Kidney capillary endothelial cell (primary cell): ENCODE measurements at places on chromosomes 2 and 18.

DNA sequence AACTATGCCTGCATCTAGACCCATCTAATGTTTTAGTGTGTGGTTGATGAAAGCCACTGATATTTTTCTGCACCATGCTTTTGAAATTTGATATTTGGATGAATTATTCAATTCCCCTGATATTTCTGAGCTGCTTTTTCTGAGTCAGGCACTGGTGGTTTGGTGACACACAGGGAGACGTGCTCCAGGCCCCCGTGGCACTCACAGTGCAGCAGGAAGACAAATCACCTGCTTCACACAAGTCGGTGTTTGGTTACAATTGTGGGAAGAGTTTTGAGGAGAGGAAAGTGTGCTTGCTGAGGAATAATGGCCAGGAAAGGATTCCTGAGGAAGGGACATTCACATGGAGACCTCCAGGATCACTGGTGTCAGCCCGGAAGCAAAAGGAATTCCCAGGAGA lies 179.7 kb downstream of the ACKR3 start:
- no peak for DNase-seq

DNA sequence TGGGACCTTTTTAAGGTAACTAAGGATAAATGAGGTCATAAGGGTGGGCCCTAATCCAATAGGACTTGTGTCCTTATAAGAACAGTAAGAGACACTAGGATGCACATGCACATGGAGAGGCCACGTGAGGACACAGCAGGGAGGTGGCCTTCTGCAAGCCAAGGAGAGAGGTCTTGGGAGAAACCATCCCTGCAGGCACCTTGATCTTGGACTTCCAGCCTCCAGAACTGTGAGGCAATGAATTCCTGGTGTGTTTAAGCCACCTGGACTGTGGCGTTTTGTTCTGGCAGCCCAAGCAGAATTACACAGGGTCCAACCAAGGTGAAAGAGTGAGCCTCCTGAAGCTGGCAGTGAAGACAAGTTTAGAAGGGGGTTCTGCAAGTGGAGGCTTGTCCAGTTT lies 89.6 kb upstream of the IL1R2 start:
- no peak for DNase-seq

DNA sequence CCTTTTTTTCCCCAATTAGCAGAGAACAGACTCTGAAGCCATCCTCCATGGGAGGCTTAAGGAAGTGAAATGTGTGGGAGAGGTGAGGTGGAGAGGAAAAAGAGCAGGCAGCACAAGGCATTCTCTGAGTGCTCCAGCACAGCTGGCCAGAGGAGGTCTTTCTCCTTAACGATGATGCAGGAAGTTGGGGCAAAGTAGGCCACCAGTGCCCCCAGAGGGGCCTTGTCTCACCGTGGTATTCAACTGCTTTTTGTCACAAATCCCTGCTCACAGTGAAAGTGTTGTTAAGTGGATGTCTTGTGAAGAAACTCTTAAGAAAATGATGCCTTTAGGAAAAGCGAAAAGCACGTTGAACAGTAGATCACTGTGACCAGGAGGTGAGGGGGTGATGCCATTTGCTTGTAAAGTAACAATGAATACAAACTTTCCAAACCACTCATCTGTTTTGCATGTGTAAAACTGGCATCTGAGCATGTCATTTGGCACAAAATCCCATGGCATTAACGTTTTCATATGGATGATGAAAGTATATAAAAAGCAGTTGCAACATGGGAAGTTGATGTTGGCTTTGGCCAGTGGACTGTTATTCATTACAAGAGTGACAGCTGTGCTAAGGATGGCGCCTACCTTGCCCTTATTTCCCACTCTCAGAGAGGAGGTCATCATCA lies 49.2 kb upstream of the CDC42EP3 start:
- DNase-seq: no peak

GRCh38 chr2:203740871-203741281 lies 34.4 kb downstream of the CD28 start:
- no peak for DNase-seq

DNA sequence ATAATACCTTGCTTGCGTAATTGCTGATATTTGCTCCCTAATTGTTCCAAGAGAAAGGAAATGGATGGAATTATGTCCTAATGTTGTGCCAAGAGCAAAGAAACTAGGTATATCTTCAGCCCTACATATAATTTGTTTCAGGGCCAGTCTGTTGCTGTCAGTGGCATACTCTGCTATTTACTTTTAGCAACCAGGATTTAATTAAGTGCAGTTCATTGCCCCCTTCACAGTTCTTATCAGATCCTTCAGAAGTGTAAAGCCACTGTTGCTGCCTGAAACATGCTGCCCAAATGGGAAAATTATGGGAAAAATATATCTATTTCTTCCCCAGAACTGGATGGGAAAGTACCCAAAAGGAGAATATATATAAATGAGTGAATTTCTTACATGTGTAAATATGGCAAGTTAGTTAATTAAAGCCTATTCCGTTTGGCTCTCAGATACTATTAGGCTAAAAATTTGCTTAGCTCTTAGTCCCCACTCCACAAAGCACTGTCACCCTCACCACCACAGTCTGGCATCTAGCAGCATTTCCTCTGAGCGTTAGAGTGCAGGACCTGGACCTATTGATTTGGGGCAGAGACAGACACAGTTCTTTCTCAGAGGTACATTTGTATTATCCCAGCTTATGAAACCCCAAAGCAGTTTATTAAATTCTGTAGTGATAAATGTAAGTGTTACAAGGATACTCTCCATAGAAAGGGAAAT lies 72.8 kb upstream of the DTNA start:
- DNase-seq: no peak

DNA sequence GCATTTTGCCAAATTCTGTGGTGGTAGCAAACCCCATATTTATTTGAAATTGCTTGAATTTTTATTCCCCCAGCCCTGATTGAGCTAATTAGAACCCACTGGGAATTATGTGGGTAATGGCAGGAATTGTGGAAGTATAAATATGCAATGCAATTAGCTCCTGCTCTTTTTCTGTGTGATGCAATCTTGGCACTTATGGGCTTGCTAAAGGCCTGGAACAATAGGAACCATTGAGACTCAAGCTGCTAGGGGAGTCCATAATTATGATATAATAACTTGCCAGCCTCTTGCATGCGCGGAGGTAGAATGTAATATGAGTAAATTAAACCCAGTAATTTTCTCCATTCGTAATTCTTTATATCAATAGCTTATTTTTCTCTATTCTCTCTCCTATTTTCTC lies 267.6 kb upstream of the THSD7B start:
- no peak for DNase-seq

DNA sequence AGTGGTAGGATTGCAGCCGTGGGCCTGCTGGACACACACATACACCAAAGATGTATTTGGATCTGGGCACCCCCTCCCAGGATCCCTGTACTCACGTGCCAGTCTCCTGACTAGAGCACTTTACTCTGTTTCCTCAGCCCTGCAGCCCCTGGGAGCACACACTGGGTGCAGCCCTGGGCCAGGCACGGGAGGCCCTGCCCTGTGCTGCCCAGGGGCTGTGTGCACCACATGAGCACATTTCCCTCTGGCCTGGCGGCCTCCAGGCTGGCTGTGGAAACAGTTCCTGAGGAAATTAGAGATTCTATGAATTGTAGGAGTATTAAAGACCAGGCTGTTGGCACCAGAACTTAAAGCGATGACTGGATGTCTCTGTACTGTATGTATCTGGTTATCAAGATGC lies 45.4 kb downstream of the BCL2L11 start:
- DNase-seq: no peak

- DNase-seq: no peak
These were observed 7.4 kb upstream of the MTERF4 start for GRCh38 chr2:241109210-241110088.

DNA sequence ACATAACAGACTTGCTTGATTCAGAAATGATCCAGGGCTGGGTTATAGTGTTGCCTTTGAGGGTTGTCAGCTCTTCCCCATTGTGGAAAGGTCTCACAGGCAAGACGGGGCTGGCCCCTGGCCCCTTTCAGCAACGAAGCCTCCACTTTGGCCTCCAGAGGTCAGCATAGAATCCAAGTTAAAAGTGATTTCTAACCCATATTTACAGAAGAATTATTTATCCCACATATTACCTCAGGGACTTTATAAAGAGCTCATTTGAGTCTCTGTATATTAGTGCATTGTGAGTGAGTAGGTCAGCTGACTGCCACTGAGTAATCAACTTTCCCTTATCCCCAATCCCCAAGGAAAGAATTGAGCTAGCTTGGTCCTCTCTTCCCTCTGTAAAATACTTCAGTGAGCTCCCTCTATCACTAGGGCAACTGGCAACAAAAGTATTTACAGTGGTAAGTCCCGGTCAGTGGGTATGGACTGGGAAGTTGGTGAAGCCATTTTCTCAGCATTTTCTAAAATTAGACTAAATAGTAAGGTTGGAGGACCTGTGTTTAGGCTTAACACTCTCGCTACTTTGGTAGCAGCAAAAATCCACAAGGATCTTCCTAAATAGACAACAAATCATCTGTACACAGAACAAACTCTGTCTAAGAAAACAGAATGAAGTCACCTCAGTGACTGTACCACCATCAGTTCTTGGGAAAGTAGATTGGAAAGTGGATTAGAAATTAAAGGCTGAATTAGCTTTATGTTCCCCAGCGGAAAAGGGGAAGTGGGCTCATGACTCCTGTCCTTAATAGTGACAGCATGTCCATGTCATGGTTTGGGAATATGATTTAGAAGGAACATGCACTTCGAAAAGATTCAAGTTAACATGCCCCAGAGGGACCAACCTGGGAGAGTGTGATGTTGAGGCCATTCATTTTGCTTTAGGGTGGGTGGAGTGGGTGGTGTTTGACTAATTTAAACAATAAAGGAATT lies 171.0 kb upstream of the SIX3 start:
- DNase-seq: no peak

GRCh38 chr2:172106108-172106961 lies 3.6 kb upstream of the DLX2 start:
- DNase-seq: no peak

GRCh38 chr2:214264171-214264570 lies 146.7 kb upstream of the VWC2L start:
- DNase-seq: no peak

DNA sequence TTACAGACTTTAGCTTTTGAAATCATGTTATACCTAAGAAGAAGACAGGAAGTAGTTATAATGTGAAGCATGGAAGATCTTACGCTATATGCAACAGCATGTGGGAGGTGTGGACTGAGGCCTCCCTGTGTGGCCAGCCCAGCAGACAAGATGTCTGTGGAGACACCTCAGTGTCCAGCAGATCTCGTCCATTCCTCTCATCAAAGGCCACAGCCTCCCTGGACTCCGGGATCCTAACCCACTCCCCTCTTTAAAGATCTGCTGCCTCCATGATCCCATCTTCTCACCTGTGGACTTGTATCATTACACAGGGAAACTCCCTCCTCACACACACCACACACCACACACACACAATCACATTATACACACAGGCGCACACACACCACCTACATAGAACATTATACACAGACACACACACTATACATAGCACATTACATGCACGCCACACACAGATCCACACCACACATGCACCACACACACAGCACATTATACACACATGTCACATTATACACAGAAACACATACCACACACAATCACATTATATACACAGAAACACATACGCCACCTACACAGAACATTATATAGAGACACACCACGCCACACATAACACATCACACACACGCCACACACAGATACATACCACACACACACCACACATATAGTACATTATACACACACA lies 89.5 kb downstream of the PXDN start:
- DNase-seq: no peak

DNA sequence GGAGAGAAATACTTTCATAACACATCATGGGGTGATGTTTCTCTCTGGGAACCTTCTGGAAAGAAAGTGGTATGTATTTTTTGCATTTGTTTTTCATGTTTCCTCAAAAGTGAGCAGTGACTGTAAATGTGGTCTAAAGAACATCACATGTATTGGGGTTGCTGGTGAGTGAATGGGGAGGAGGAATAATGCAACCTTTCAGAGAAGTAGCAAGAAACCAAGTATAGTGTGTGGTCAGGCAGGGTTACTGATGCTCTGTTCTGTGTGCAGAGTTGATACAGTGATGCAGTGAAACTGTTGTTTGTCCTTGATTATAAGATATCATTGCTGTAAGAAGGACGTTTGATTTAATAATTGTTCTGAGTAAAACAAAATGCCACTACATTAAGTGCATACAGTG lies 24.1 kb downstream of the ADNP2 start:
- no peak for DNase-seq

DNA sequence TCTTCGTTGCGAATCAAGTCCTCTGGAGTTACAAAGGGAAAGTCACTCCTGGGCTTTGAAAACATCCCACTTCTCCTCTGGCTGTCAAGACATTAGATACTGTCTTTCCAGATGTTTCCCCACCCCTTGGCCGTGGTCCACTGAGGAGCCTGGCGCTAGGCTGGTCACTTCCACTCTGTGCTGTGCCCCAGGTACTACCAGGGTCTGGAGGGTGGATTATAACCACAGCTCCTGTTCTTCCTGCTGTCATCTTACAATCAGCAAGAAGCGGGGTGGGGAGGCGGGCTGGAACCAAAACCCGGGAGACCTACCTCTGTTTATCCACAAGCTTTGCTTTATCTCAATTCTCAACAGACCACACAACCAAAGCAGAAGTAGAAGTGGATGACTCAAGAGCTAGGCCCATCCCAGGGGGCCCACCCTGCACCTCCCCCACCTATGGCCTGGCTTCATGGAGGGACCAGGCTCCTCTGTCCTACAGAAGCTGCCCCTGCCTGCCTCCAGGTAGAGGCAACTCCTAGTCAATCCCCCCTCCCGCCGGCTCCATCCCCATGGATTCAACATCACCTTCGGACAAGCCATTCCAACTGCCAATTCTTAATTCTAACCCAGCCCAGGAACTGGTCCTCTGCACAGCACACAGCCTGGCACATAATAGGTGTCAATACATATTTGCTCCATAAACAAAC lies 17.8 kb downstream of the SMAD7 start:
- no peak for DNase-seq

GRCh38 chr18:24989760-24990593 lies 362.0 kb downstream of the ZNF521 start:
- peak; percentile 72 for DNase-seq

DNA sequence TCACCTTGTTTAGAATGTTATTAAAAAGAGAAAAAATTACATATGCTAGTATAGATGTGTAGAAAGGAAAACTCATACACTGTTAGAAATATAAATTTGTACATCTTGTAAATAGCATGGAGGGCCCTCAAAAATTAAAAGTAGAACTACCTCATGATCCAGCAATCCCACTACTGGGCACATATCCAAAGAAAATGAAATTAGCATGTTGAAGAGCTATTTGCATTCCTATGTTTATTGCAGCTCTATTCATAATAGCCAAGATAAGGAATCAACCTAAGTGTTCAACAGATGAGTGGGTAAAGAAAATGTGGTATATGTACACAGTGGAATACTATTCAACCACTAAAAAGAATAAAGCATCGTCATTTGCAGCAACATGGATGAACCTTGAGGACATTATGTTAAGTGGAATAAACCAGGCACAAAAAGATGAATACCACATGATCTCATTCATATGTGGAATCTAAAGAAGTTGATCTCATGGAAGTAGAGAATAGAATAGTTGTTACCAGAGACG lies 251.5 kb upstream of the THUMPD2 start:
- DNase-seq: no peak
